ENCODE measurements at places on chromosomes 1 and 21.

- DNase-seq = no peak
Measured at GRCh38 chr1:204255966-204256365, 42.2 kb upstream of the GOLT1A start.

DNA sequence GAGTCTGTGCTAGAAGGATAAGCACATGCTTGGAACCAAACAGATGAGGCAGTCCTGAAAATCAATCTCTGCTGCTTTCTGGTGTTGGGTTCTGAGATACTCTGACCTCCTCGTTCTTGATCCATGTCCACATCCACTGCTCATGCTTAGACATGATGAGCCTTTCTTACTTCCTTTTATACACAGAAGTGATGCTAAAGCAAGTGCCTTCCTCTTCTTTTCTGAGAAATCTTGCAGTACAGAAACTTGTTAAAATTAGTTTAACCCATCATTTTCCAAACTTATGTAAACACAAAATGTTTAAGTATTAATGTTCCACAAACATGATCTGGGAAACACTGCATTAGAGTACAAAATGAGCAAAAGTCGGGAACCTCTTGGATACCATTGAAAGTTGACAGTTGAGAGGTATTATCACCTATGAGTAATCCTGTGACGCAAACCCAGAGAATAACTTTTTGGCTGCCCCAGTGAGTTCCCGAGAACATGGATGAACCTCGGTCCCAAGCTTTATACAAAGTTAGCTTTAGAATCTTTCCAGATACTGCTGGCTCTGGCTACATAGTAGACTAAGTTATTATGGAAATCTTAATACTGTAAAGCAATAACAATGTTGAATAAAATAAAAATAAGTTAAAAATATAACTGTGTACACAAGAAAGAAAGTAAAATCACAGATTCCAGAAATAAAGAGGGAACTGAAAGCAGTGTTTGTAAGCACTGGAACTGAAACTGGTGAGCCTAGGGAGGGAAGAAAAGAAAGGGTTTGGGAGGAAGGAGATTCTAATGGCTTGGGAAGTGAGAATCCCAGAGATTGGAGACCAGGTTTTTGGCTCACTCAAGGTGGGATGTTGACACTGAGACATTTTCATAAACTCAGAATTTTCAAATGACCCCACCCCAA, 429.3 kb upstream of the RUNX1 start:
- no peak for DNase-seq

DNA sequence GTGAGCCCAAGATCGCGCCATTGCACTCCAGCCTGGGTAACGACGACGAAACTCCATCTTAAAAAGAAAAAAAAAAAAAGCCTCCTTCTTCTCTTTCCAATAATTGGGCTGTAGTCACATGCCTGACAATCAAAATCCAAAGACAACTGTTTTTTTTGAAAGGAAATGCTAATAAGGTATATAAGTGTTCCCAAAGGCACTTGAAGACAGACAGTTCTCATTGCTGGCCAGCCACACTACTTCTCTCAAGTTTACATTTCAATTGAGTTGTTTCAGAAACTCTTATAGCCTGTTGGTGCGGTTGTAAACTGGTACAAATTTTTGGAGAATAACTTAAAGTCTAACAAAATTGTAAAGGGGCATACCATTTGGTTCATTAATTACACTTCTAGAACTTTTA, 23.3 kb downstream of the GATAD2B start:
- DNase-seq = no peak

- no peak for DNase-seq
Measured at GRCh38 chr1:71788113-71788512, 494.2 kb downstream of the NEGR1 start.

DNA sequence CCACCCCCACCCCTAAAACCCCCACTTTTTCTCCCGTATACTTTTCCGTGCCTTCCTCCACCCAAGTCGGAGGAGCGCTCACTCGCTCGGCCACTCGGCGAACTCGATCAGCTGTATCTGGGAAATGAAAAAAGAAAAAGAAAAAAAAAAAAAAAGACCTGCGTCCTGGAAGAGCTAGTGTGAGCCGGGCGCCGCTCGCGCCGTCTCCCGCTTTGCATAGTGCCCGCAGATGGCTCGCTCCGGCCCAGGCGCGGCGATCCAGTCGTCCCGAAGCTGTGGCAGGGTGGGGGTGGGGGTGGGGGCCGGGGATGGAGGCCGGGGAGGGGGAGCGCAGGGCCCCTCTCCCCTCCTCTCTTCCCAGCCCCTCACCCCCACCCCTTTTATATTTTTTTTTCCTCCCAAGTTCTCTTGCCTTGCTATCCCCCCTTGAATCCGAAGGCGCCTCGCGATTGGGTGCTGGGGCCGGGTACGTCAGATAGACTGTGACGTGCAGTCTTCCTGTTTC, 299 bp upstream of the PROX1 start:
- DNase-seq = no peak

DNA sequence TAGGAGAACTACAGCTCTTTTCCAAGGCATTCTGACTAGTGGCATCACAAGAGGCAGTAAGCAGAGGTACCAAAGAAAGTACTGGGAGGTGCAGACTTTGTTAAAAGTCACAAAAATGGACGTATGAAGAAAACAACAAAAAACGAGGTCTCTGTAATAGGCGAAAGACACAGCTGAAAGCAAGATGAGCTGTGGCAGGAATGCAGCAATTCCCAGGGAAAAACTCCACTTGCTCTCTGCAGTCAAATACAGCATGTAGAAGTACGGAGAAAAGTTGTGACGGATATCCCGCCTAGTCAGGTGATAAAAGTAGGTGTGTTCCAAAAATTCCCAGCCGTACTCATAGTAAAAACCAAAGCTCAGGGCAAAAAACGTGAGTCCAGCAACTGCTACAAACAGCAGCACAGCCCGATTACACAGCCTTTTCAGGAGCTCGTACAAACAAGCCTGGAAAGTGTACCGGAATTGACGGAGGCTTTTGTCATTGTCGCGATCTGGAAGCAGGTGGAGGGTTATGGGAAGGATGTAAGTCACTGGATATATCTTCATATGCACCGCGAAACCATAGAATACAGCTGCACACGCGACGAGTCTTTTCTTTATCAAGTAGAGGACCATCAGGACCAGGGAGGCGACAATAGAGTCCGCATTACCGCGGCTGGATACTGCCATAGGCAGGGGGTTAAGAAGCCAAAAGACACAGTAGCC, 979 bp downstream of the PIGM start:
- DNase-seq = no peak

All from activated CD4-positive, alpha-beta T cell treated with anti-CD3 and anti-CD28 coated beads, Interleukin-2, amount 50 U/mL, for 1 hour (primary cell).